ENCODE measurements at places on chromosomes 4 and X.

DNA sequence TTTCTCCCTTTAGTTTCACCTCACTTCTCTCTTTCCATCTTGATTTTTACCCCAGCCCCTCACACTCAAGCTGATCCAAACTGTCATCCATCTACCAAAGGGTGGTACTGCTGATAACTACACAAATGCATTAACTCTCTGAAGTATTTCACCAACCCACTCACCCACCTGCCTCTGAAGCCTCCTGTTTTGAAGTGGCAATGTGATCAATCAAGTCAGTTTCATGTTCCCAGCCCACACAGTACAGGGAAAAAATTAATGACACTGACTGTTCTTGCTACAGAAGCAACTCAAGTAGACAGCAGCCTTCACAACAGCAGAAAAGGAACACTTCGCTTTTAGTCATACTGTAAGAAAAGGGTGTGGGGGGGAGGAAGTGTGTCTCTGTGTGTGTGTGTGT, 183.0 kb upstream of the NOCT start:
- DNase-seq: no peak

- DNase-seq: no peak
These were observed 93.2 kb upstream of the AP1S2 start for GRCh38 chrX:15947648-15948317.

- DNase-seq: no peak
These were observed 168.1 kb downstream of the EPHA5 start for GRCh38 chr4:65502131-65502701.

DNA sequence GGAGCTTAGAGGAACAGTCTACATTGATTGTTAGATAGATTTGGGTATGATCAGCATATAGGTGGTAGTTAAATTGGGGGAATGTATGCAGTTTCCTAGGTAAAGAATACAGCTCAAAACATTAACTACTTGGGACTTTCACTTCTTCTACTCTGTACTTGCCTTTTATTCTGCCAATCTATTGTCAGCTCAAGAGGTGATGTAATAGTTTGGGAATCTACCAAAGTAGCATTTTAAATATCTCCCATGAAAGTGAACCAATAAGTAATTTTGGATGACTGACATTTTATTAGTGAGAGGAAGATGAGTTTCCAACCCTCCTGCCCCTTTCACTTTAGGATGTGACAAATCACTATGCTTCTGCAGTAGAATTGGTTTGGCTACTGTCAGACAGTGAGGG, 43.4 kb downstream of the NUDT6 start:
- DNase-seq: no peak

- DNase-seq: no peak
These were observed 198.7 kb downstream of the ENOX2 start for GRCh38 chrX:130704053-130705038.

DNA sequence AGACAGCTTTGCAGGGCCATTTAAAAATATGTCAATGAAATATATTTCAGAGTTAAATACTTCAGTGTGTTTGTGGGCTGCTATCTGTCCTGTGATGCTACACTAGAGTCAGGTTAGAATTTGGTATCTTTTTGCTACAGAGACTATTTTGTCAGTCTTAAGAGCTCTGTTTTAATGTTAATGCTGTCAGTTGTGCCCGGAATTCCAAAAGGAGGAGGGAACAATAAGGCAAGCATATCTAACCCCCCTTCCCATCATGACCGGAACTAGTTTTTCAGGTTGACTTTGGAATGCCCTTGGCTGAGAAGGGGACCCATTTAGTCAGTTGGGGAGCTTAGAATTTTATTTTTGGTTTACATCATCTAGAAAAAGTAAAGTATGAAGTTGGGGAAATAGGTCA, 34.9 kb upstream of the SLC25A4 start:
- DNase-seq: no peak

DNA sequence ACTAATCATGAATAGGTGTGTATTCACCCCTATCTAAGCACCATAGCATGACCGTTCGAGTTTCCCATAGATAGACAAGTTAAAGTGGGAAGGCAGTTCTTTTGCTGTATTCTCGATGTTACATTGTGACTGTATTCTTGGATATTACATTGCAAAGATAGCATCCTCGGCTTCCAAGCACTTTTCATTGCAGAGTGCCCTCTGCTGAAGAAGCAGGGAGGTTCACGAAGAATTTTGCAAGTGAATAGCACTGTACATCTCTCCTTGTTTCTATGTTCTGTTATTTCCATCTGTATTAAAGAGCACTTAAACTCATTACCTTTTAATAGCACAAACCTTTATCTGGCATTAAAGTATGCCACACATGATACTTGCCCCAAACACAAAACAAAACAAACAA, 426.7 kb upstream of the ARX start:
- DNase-seq: no peak

- DNase-seq: no peak
These were observed 7.3 kb upstream of the DTHD1 start for GRCh38 chr4:36274158-36274557.

GRCh38 chr4:129474698-129475097, 378.7 kb downstream of the C4orf33 start:
- DNase-seq: no peak

DNA sequence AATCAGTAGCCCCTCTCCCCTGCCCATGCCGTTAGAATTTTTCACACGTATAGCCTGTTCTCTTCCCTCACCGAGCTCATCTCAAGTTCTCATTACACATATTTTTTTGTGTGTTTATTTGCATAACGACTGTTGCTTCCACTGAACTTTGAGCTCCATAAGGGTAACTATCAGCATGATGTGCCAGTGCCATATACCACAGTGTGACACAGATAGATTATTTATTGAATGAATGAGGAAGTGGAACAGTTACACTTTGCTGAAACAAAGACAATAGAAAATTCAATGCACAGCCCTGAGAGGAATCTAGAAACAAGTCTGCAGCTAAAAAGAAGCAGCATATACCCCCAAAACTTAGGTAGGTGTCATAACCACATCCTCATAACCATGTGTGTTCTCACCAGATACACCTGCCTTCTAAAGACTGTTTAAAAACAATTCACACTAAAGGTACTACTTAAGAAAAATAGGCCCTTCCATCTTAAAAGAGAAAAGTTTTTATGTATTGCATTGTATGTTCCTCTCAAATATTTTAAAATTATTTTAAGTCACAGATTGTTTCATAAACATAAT, 389.9 kb downstream of the PACRGL start:
- DNase-seq: no peak

- DNase-seq: no peak
These were observed 51.3 kb downstream of the DTHD1 start for GRCh38 chr4:36332782-36333131.
